ENCODE measurements at places on chromosomes 12 and 14.

DNA sequence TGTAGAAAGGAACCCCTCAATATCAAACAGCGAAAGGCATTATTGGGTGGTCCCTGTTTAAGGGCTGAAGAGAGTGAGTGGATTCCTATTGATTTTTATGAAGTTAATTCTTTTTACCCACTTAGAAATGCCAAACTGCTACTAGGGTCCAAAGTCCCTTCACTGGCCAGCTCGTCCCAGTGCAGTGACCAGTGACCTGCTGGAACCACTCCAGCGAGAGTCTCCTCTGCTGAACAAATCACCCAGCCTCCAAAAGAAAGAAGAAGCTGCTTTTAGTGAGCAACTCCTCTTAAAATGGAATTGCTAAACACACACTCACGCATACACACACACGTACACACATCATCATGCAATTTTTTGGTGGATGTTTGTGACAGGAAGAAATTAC, 198.2 kb upstream of the PLEKHG7 start:
- no peak for DNase-seq

- no peak for DNase-seq
Measured at GRCh38 chr12:2439332-2440100, 355.3 kb upstream of the FKBP4 start.

DNA sequence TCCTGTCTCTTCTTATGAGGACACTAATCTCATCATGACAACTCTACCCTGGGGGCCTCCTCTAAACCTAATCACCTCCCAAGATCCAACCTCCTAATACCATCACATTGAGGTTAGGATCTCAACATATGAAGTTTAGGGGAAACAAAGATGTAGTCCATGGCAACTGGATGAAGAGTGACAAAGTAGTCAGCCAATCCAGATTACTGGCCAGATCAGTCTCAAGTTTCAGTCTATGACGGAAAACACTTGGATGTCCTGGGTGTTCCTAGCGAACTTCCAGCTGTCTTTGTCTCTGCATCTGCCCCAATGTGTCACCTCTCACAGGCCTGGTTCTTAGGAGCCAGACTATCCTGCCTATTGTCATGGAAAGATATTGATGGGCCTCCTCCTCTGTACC, 630.8 kb downstream of the AACS start:
- no peak for DNase-seq

DNA sequence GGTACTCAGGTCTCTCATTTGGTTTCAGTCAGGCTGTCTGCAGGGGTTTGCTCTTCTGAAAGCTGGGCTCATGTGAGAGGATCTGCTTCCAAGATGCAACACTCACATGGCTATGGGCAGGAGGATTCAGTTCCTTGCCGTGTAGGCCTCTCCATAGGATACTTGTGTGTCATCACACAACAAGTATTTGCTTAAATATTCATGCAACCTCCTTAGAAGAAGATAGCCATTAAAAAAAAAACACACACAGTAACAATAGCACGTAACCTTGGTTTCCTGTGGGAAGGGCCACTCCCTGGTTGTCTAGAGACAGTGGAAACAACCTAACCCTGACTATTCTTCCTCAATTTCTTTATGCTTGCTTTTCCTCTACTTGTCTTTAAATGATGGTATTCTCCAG, 31.8 kb upstream of the CLEC4E start:
- DNase-seq, result no peak

- DNase-seq, result no peak
Measured at GRCh38 chr14:33809396-33809981, 141.4 kb downstream of the EGLN3 start.

DNA sequence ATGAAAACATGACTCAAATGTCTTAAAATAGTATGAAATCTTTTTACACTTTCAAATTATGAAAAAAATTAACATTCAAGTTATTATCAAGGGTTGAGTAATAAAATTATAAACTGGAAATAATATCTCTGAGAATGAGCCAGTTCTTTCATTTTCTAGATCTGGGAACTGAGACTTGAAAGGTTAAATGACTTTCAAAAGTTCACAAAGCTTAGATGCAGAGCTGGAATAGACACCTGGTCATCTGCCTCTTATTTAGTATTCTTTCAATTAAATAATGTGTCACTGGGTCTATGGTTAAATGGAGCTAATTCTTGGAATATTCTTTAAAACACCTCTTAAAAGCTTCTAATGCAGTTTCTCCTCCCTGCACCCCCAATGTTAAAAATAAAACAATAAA, 86.6 kb downstream of the CDK17 start:
- DNase-seq, result no peak

GRCh38 chr12:47321436-47321835, 241.7 kb upstream of the AMIGO2 start:
- no peak for DNase-seq

DNA sequence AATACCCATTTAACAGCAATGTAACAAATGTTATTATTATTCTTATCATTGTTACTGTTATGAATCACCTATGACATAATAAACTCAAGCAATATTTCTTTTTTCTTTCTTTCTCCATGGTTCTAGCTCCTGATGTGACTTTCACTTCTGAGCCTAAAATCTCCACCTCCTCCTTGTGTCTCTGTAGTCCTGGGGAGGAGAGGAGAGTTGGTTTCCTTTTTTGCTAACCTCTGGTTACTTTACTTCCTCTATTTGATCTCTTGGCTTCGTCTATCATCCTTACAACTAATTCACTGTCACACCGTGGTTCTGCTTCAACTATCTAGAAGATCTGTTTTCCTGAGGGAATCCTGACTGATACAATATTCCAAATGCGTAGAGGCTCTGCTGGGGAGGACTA, 456.6 kb downstream of the VRK1 start:
- DNase-seq, result no peak

GRCh38 chr12:56061982-56062381, 18.0 kb upstream of the ERBB3 start:
- DNase-seq, result no peak

GRCh38 chr12:89775063-89775985, 66.7 kb upstream of the ATP2B1 start:
- DNase-seq, result peak; percentile 54

- DNase-seq, result no peak
Measured at GRCh38 chr14:101957406-101958234, 6.8 kb upstream of the DYNC1H1 start.

GRCh38 chr12:131832321-131833231, 4.4 kb downstream of the MMP17 start:
- peak; percentile 87 for DNase-seq

GRCh38 chr12:69994724-69995173, 169.7 kb downstream of the MYRFL start:
- no peak for DNase-seq

GRCh38 chr12:122732170-122732569, 1.5 kb upstream of the HCAR1 start:
- DNase-seq, result no peak

DNA sequence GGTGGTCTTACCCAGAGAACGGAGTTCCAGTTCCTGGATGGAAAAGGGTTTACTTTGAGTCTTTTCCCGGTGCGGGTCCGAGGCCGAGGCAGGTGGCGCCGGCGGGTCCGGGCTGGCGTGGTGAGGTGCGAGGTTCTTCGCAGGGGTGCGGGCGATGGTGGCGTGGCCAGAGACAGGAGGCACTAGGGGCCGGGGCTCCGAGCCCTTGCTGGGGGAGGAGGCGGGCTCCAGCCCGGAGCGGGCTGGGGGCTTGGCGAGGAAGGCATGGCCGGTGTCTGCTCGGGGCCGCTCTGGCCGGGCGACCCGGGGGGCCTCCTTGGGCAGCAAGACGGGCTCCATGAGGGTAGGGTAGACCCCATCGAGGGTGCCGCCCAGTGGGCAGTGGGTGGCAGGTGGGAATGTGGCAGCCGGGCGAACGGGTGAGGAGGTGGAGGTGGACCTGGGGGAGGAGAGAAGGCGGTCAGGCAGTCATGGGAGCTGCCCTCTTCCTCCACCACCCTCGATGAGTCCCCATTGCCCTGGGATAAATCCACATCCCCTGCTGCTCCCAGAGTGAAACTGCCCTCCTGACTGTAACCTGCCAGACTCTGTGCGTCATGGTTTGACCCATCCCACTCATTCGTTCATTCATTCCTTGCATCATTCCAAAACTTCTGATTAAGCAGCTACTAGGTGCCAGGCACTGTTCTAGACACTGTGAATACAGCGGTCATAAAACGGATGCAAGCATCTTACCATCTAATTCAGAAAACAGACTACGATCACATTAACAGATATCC, 42.0 kb downstream of the RFLNA start:
- DNase-seq, result no peak

DNA sequence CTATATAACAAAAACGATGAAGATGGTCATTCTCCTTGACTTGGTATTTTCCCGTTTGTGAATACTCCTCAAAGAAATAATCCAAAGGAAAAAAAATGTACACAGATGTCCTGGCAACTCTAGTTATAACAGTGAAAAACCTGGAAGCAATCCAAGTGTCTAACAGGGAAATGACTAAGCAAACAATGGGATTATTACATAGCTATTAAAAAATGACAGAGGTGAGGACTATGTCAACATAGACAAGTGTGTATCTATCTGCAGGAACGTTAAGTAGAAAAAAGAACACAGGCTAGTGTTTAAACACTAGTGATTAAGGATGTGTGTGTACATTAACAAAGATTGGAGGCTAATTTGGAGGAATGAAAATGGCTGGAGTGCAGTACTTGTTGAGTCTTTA, 5.9 kb upstream of the APOLD1 start:
- peak; percentile 95 for DNase-seq
